ENCODE measurements at places on chromosomes 3 and 15.

- DNase-seq, result no peak
Measured at GRCh38 chr3:18723206-18723810, 298.2 kb upstream of the SATB1 start.

GRCh38 chr3:159960188-159961148 lies 28.2 kb upstream of the IL12A start:
- DNase-seq, result no peak

DNA sequence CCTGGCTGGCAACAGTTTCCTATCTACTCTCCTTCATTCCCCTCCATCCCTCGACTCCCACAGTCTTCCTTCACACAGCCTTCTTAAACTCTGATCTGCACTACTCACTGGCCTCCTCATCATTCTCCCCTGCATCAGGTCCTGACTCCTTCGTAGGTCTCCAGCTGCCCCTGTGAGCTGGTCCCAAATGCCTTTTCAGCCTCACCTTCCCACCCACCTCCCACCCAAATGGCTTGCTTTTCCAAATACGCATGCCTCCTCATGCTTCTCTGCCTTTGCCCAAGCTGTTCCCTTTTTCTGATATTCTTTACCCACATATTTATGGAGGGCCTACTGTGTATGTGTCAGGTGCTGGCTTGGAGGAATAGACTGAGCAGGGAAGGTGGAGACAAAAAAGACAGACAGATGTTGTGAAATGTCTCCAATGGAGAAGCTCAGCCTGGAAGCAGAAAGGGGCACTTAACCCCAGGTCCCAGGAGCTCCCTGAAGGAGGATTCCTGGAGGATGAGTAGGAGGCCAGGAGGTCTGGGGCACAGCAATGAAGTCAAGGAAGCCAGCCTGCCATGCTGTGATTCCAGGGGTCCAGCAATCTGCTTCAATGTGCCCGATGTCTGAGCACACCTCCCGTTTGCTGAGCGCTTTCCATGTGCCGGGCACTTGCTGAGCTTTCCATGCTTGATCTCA lies 252.2 kb downstream of the SHQ1 start:
- no peak for DNase-seq

DNA sequence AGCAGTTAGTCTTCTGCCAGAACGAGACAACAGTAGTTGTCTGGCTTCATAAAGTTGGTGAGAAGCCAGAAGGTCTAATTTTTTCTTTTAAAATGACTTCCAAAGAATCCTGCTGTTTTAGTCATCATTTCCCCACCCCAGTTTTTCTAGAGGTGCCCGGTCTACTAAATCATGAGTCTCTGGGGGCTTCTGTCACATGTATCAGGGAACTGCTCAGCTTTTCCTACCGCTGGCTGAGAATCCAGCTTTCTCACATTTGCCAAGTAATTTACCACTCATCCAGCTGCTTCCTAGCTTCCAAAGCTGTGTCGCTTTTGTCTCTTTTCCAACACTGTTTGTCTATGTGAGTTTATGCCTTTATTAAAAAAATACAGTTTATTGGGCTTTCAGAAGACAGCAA lies 183.3 kb downstream of the NSUN3 start:
- no peak for DNase-seq

DNA sequence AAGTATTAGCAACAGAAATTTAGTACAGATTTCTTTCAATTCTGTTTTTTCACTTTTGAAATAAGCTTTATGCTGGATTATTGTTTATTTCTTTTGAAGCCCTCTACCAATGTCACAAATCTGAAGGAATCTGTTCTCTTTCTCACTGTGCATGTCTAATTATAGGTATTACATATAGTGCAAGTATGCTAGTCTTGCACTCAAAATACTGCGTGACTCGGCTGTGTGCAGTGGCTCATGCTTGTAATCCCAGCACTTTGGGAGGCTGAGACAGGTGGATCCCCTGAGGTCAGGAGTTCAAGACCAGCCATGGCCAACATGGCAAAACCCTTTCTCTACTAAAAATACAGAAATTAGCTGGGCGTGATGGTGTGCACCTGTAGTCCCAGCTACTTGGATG lies 95.8 kb upstream of the PLAAT1 start:
- no peak for DNase-seq

DNA sequence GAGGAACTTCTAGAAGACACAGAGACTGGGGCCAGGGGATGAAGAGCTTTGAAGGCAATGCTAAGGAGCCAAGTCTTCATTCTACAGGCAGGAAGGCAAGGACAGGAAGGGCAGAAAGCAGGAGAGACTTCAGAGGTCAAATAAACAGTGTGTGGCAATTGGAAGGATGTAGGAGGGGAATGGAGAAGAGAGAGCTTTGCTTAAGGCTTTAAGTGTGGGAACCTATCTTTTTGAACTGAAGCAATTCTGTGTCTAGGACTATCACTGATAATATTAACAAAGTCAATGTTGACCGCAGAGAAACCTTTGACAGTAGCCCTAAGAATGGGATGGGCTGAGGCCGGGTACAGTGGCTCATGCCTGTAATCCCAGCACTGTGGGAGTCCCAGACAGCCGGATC lies 325.0 kb downstream of the FOXP1 start:
- DNase-seq, result no peak

- DNase-seq, result peak; percentile 81
Measured at GRCh38 chr3:160225176-160226025, at the start of gene C3orf80. C3orf80 (plus strand) TSS chr3:160225422; CDS start chr3:160225636, 214 bp downstream.

GRCh38 chr15:92914103-92914499 lies 14.0 kb downstream of the CHD2 start:
- DNase-seq, result no peak

DNA sequence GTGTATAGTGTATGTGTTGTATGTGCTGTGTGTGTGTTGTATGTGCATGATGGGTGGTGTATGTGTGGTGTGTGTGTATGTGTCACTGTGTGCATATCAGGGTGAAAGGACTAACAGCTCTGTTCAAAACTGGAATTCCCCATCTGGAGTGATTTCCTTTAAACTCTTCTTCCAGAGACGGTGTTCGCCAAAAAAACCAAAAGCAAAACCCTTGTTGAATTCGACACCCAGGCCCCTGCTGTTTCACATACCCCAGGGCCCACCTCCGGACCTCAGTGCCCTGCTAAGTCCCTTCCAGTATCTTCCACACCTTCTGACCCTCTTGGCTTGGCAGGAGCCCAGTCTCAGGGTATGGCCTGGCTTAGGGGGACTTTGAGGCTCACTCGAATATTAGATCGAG lies 44.9 kb upstream of the SEC13 start:
- DNase-seq, result no peak

- no peak for DNase-seq
Measured at GRCh38 chr15:55084673-55085072, 112.1 kb downstream of the RSL24D1 start.

DNA sequence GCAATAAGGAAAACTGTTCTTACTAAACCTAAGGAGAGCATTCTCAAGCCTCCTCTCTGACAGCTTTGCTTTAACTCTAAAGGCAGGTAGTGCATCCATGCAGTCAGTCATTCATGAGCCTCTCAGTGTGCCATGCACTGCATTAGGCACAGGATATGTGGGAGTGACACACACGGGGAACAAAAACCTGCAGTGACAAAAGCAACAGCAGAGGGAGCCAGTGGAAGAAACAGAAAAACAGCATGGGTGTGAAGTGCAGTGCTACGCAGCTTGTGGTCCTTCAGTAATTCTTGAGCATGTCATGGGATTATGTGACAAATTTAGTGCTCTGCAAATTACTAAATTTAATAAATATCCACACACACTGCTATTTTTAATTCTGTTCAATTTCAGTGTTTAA lies 230.7 kb downstream of the BBX start:
- DNase-seq, result no peak

DNA sequence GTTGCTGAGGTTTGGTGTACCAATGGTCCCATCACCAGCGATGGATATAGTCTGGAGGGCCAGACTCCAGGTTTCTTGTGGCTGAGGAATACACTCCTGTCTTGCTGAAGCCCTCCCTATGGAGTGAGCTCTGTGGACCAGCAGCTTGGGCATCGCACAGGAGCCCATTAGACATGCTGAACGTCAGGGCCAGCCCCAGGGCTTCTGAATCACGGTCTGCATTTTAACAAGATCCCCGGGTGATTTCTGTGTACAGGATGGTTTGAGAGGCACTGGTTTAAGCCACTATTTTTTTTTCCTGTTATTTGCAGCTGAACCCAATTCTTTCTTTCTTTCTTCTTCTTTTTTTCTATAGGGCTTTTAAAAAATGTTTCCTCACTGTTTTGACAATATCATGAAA lies 69.5 kb upstream of the XCR1 start:
- no peak for DNase-seq

DNA sequence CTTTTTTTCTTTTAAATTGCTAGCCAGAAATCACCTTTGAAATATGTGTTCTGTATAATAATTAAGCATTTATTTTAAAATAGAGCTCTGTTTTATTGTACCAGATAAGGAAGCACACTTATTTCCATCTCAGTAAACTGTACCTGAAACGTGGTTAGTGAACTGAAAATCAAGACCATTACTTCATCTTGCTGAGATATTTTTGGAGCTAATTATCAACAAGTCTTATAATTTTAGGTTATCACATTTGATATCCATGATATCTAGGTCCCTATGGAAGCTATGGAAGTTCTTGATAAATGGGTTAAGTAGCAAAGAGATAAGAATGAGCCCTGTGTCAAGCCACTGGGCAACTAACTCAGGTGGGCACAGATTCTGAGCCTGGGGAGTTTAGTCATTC lies 187.2 kb downstream of the NFKBIZ start:
- no peak for DNase-seq

- DNase-seq, result no peak
Measured at GRCh38 chr3:161559177-161559998, 62.8 kb downstream of the OTOL1 start.

DNA sequence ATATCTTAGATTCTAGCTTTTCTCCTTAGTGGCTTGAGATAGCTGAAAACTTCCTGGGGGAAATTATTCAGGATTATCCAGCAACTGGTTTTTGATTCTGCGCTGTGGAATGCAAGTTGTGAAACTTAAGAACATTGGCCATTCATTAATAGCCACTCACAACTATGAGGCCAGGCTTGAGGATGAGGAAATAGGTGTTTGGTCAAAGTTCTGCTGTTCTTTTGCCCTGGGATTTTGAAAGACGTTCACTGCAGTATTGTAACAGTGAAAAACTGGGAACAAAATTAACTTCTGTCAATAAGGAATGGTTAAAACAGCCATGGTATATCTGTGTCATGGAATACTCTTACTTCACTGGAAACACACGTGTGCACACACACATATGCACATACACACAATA lies 44.1 kb downstream of the CTXND1 start:
- DNase-seq, result no peak

GRCh38 chr3:160879859-160880258 lies 123.8 kb downstream of the PPM1L start:
- no peak for DNase-seq

- DNase-seq, result peak; percentile 94
Measured at GRCh38 chr3:14261229-14261628, 82.6 kb downstream of the LSM3 start.

DNA sequence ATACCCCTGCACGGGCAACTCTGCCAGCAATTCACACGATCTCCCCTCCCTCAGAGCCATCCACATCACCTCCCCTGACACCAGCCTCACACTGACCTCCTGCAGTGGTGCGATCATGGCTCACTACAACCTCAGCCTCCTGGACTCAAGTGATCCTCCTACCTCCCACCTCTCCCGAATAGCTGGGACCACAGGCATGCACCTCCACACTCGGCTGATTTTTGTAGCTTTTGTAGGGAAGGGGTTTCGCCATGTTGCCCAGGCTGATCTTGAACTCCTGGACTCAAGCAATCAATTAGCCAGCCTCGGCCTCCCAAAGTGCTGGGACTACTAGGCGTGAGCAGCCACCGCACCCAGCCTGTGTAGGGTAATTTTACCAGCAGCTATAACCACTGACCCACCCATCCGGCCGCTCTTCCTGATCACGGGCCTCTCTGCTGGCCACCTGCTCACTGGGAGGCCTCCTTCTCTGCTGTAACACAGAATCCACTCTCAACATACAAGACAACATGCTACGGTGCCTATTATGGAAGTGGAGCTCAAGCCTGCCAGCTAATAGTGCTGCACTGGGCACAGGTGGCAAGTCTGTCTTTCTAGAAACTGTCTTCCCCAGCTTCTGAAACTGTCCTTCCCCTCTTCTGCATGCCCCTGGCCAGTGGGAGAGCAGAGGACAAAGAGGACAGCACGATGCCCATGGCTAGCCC lies 4.6 kb downstream of the GP9 start:
- DNase-seq, result no peak

GRCh38 chr15:94610069-94610468 lies 378.7 kb downstream of the MCTP2 start:
- no peak for DNase-seq

DNA sequence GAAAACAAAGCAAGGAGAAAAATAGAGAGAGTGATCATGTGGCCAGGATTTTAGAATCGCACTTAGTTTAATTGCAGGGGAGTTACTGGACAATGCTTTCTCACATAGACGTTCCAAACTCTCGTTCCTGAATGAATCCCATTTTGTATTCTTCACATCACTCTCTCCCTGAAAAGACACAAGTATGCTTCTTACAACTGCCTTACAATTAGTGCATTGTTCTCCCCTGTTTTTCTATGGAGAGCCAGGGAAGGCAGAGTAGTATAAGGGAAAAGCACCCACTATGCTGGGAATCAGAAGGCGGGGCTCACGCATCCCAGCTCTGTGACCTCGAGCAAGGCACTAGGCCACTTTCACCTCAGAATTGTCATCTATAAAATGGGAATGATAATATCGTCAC lies 14.4 kb downstream of the TMOD2 start:
- DNase-seq, result no peak

DNA sequence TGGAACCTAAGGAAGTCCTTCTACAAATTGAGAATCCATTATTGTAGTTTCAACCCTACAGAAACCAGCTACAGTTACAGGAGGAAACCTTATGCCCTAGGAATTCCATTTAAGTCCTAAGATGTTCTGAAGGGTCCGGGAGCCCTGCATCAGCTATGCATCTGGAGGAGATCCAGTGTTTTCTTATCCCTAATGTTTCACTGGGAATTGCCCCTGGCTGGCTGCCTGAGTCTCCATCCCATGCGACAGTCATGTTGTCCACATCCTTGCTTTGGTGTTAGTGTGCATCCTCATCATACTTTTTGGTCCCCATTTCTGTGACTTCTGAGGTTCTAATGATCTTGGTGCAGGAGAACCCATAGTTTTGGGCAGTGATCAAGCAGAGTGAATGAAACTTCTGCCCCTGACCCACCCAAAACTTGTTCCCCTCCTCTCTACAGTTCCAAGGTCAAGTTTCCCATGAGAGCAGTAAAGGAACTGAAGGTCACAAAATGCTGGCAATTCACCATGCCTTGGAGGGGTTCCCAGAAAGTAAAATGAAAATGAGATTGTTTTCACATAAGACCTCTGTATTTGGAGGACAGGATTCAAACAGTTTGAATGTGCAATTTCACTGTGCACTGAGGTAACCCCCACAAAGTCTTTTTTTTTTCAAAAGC lies 121.9 kb upstream of the PHLDB2 start:
- DNase-seq, result no peak

- no peak for DNase-seq
Measured at GRCh38 chr3:123749711-123750110, 134.4 kb downstream of the MYLK start.

DNA sequence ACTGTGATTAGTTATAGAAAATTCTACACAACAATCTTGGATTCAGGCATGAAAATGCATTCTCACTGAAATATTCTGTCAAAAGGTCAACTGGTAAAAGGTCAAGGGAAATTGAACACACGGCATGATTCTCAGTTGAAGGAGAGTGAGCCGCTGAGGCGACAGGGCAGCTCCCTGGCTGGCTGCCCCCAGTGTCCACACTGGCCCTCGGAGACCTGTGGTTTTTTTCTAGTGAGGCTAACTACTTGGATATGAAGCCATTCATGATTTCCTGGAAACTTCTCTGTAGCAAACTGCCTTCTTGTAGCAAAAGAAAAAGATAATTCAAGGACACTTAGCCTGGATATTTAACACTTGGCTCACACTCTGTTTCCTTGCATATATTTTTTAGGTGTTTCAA lies 37.2 kb downstream of the AADACL2 start:
- DNase-seq, result no peak

GRCh38 chr15:43225201-43225949 lies 4.6 kb upstream of the EPB42 start:
- DNase-seq, result no peak
